Foreskin keratinocyte (primary cell): ENCODE measurements at places on chromosomes 5 and 9. TPM values are rescaled to one million over a fixed set of nuclear protein-coding genes. Genes with fewer than 3 reads are reported as not detected.

Gene TMEM171
- 8.7 and 9.6 TPM in 2 replicates for polyA plus RNA-seq

Gene TNFSF15
- 0.40 and 1.0 TPM in 2 replicates for polyA plus RNA-seq

Gene SLC36A3
- not detected in 2 replicates for polyA plus RNA-seq

Gene SNCAIP
- polyA plus RNA-seq = 0.03 TPM in 1 of 2 replicates, not detected in the other

Gene STRBP
- polyA plus RNA-seq = 6.2 and 6.8 TPM in 2 replicates

Gene POLR3G
- 11.9 and 15.3 TPM in 2 replicates for polyA plus RNA-seq

Gene PTGR1
- polyA plus RNA-seq = 65.5 and 66.3 TPM in 2 replicates

Gene SGCD
- not detected in 2 replicates for polyA plus RNA-seq
